ENCODE measurements at places on chromosomes 12 and 14. TPM values are rescaled to one million over a fixed set of nuclear protein-coding genes. Genes with fewer than 3 reads are reported as not detected.

Gene GPR84
- polyA plus RNA-seq, result 0.10 TPM

GRCh38 chr14:104289507-104289906 is 151.1 kb downstream of the KIF26A start:
- no peak for DNase-seq

GRCh38 chr14:31541702-31542101 is 19.5 kb upstream of the NUBPL start:
- no peak for DNase-seq

- DNase-seq, result no peak
Measured at GRCh38 chr12:55258303-55258702, 13.9 kb downstream of the OR6C74 start.

GRCh38 chr14:38755036-38755435 is 348.0 kb downstream of the SEC23A start:
- no peak for DNase-seq

- DNase-seq, result peak; percentile 11
Measured at GRCh38 chr14:75711105-75711795, 50.2 kb downstream of the TTLL5 start.
